ENCODE measurements at places on chromosomes 3 and 15. TPM values are rescaled to one million over a fixed set of nuclear protein-coding genes. Genes with fewer than 3 reads are reported as not detected.

The TMC3 gene
- not detected for total RNA-seq

The PLA2G4E gene
- total RNA-seq: not detected

The NT5DC2 gene
- total RNA-seq: 47.4 TPM

The DUOX1 gene
- under 0.01 TPM for total RNA-seq

The ARID3B gene
- total RNA-seq: 1.0 TPM

The MYZAP gene
- total RNA-seq: 0.17 TPM

The ALDH1A2 gene
- total RNA-seq: 1.6 TPM

The SKIC8 gene
- 68.8 TPM for total RNA-seq

The PLA1A gene
- total RNA-seq: 2.1 TPM

The AGBL1 gene
- not detected for total RNA-seq

The SPTSSB gene
- under 0.01 TPM for total RNA-seq

The DNAJA4 gene
- total RNA-seq: 1.2 TPM

The CHRD gene
- total RNA-seq: 6.1 TPM

The GPR87 gene
- total RNA-seq: not detected

The LDHAL6B gene
- total RNA-seq: not detected

The CMTM8 gene
- 0.09 TPM for total RNA-seq
